Left colon (tissue), 2 donors: ENCODE measurements at places on chromosomes 12 and 14.
A peak's percentile ranks its signal among the peaks of the same experiment; 100 is the strongest.

GRCh38 chr12:67364228-67364627, 95.1 kb downstream of the CAND1 start:
- DNase-seq: no peak

GRCh38 chr14:96265383-96266095, 9.5 kb downstream of the BDKRB1 start:
- DNase-seq: no peak

- no peak for DNase-seq
Measured at GRCh38 chr12:22728987-22729386, 104.0 kb downstream of the ETNK1 start.

DNA sequence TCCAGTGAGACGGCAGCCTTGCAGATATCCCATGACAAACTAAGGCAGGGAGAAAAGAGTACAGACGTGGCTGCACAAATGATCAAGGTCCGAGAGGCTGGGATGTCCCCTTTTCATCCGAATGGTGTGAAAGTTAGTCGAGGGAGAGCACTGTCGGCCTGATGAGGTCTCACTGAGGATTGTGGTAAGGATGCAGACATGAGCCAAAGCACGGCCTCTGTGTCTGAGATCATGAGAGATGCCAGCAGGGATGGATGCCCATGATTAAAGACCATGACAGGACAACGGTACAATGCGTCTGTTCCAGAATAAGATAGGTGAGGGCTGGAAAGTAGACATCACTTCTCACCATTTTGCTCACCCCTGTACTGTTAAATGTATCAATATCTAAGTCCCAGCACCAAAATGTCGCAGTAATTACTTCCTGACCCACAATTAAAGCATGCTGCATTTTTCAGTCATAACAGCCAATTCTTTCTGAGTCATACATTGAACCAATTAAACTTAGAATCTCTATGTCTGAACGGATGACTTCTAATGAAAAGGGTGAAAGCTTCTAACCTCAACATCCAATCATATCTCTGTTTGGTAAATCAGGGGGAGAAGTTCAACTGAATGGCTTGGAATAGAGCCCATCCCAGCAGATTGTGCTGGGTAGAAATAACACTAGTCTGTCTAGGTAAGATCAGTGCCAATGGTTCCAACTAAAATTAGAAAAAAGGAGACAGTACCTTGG, 249.6 kb upstream of the SOX5 start:
- no peak for DNase-seq

DNA sequence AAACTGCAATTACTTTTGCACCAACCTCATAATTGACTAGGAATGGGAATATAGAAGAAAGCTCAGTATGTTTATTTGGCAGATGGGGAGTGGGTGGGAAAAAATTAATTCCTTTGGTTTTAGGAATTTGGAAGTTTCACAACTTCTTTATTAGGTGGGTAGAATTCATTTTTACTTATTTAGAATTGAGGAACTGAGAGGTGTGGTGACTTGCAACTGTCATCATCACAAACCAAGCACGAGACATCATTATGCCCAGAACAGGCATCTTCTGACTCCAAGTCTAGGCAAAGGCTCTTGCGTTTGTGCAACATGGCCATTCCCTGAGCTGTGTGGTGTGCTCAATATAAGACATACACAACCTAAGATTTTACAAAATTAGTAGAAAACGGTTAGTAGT, 380.0 kb downstream of the ATP23 start:
- DNase-seq: no peak

DNA sequence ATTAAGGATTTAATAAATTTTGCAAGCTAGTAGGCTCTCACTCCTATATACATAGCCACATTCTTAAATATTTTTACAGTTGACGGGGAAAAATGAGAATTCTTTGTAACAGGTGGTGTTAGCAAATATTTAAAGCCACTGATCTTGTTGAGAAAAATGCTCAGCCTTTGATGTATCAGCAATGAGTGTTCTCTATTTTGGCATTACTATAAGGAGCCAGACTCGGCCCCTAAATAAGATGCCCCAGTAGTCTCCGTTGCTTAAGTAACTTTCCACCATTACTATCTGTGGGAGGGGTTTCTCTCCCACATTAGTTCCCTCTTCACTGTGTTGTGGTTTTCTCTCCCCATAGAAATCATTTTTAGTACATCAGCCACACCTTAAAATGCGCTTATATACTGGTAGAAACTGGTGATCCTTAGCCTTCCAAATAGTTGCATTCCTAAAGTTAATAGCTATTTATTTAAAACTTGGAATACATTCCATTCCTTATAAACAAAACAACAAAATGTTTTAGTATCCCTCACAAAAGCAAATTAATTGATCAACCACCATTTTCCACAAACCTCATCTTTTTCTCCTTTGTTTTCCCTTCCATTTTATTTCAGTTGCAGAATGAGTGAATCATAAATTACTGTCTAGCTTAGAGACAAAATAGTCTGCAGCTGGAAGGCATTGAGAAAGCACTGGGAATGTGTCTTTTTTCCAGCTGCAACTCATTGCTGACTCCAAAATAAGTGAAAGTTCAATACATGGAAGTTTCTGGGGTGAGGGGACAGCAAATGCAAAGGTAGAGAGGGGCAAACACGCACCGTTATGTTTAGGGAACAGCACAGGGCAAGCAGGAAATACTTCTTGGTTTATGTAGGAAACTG, 84.7 kb upstream of the FERMT2 start:
- no peak for DNase-seq

GRCh38 chr14:90632871-90633270, 183.4 kb downstream of the TTC7B start:
- no peak for DNase-seq

- no peak for DNase-seq
Measured at GRCh38 chr12:51307655-51308593, 16.1 kb downstream of the BIN2 start.

- peak; percentile 6 for DNase-seq
Measured at GRCh38 chr12:16506394-16506793, 99.6 kb downstream of the LMO3 start.

DNA sequence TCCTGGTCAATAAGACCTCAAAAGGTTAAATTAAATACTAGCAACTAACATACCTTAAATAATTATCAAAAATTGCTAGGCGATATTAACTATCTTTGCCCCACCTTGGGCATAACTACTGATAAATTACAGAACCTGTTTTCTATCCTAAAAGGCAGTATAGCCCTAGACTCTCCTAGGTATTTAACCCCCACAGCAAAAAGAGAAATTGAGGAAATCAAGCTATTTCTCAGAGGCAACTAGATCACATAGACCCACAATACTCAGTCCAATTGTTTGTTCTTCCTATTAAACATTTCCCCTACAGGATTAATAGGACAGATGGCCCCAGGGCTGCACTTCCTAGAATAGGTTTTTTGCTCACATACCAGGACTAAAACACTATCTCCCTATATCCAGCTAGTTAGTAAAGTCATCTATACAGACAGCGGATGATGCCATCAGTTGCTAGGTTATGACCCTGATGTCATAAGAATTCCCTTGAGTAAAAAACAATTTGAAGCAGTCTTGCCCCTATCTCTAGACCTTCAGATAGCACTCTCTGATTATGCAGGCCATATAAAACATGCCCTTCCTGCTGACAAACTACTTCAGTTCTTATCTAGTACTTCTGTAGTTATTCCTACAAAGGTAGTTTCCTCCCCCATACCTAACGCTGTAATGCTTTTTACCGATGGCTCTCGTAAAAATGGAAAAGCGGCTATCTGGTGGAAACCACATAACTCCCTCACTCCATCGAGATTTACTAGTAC, 118.4 kb downstream of the PPHLN1 start:
- DNase-seq: no peak
